HT-29 (cell line): ENCODE measurements at places on chromosomes 1 and 21. TPM values are rescaled to one million over a fixed set of nuclear protein-coding genes. Genes with fewer than 3 reads are reported as not detected.

The B3GALT6 gene
- total RNA-seq, result 84.2 and 87.7 TPM in 2 replicates

The CACNA1S gene
- total RNA-seq, result not detected in 2 replicates

The TSPEAR gene
- total RNA-seq, result not detected in 2 replicates

The TRIM33 gene
- 32.9 and 33.3 TPM in 2 replicates for total RNA-seq

The AVPR1B gene
- total RNA-seq, result not detected in 2 replicates

The ETV3L gene
- total RNA-seq, result not detected in 2 replicates
